Ecto neural progenitor cell (in vitro differentiated cells): ENCODE measurements at places on chromosomes 2 and 18.
A peak's percentile ranks its signal among the peaks of the same experiment; 100 is the strongest.

DNA sequence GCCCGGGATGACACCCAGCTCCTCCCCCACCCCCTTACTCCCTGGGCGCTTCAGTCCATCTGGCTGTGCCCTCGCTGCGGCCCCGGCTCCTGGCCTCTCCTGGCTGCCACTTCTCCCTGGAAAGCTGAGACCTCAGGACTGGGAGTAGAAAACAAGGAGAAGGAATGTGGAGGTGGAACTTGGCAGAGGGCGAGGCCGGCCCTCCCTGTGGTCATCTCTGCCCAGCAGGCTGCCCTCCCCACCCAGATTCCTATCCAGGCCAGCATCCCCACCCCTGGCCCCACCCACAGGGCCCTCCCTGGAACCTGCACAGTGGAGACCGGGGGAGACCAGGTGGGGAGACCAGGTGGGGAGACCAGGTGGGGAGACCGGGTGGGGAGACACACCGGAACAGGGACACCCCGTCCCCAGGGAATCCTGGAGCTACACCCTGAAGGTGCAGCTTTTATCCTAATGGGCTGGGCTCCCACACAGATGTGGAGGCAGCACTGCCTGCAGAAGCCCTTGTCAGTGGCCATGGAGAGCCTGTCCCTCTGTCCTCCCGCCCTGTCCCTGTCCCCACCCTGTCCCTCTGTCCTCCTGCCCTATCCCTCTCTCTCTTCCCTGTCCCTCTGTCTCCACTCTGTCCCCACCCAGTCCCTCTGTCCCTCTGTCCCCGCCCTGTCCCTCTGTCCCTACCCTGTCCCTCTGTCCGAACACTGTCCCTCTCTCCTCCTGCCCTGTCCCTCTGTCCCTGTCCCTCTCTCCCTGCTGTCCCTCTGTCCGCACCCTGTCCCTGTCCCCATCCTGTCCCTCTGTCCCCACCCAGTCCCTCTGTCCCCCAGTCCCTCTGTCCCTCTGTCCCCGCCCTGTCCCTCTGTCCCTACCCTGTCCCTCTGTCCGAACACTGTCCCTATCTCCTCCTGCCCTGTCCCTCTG lies 157.1 kb downstream of the PXDN start:
- no peak for DNase-seq

GRCh38 chr2:112166806-112167499 lies 28.8 kb downstream of the FBLN7 start:
- no peak for DNase-seq

DNA sequence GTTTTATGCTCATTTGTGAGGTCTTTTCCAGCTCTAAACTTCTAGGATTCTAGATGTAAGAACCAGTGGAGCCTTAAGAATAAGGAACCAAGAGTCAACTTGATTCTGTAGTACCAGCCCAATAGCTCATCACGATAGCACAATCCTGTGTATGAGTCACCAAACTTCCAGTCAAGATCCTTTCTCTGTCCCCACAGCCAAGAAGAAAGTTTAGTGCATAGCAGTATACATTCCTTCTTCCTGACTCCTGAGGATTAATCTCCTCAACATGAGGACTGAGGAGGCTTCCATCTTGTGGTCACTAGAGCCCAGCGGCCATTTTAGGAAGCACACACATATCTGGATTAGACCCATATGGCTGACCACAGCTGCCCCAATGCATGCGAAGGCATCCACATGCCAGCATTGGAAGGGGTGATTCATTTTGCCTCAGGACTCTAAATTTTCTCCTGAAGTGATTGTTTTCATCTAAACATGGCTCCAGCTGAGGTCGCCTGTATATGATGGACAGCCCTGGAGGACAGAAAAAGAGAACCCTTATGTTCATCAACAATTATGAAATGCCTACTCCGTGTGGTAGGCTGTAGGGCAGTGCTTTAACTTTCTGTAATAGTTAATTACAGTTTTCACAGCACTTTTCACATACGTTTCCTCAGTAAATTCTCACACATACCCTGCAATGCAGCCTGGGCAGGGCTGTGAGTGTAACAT lies 53.5 kb downstream of the RASGRP3 start:
- DNase-seq = no peak

DNA sequence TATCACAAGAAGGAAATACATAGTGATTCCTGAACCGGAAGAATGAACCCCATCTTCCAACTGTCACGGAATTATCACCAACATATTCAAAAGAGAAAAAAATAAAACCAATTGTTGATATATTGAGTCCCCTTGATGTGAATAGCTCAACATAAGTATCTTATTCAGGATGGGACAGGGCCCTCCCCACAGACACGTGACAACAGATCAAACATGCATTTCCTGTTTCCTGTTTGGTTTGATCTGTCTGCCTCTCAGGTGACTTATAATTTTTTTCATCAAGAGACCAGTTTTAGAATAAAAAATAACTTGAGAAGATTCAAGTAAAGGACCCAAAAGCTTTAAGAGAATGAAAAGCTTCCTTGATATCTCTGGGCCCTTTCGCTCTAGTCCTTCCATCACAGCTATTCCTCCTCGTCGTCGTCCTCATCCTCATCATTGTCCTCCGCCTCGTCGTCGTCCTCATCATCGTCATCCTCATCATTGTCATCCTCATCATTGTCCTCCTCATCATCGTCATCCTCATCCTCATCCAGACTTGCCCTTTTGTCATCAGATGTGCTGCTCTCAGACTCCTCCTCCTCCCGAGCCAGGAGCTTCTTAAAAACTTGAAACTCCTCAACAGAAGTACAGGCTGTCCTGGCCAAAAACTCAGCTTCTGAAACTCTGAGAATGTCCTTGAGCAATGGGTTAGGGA lies 6.3 kb downstream of the MTERF4 start:
- no peak for DNase-seq

GRCh38 chr2:26430826-26431225 lies 29.1 kb downstream of the DRC1 start:
- DNase-seq = no peak

GRCh38 chr2:173048522-173048896 lies 27.1 kb upstream of the MAP3K20 start:
- DNase-seq = no peak

GRCh38 chr18:66495844-66496243 lies 108.0 kb downstream of the CDH19 start:
- DNase-seq = peak; percentile 78

DNA sequence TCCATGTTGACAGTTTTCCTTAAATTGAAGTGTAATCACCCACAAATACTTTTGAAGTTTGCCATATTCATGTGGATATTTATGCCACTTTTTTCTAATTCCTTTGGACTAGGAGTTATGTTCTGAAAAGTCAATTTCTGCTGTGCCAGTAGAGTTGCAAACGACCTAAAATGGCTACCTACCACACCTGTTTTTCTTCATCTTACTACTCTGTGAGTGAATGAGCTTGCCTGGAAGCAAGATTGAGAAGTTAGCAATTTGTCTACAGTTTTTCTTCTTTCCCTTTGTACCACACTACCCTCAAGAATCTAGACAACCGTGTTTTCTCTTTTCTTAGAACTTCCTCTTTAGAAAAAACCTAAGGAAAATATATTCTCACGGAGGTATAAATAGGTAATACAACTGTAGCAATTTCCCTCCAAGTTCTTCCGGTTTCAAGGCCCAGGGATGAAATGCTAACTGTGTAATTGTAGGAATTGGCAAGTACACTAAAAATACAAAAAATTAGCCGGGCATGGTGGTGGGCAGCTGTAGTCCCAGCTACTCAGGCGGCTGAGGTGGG lies 7.3 kb upstream of the SLC39A10 start:
- DNase-seq = no peak

- no peak for DNase-seq
Observed at GRCh38 chr2:27581417-27582128, 1.3 kb upstream of the ZNF512 start.

DNA sequence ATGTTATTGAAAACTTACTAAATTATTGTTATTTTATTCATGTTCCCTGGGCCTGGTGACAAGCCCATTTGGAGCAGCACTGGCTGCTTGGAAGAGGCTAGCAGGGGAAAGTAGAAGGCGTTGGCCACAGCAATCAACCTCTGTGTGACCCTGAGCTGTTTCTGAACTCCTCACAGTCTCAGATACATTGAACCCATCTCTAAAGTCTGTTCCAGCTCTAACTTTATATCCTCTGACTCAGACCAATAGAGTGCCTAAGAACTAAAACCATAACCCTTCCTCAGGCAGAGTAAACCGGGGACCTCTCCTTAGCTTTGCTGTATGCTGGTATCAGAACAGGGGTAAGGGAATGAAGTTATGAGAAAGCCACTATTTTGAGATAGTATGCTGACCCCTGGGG lies 96.4 kb upstream of the NOL4 start:
- no peak for DNase-seq

DNA sequence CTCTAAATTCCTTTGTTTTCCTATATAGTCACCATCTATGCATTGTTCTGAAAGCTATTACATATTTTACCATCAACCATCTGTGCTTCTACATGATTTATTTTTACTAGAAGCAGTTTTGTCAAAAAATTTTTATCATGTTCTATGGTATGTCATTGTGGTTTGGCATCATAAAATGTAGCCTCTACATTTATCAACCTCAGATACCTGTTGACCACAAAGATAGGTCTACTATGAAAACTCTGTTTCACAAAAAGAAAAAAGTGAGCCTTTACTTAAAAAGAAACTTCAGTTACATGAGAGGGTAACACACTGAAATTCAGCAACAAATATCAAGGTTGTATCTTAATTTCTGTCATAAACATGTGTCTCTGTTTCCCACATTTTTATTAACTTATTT lies 3.7 kb downstream of the BCL2 start:
- DNase-seq = no peak

DNA sequence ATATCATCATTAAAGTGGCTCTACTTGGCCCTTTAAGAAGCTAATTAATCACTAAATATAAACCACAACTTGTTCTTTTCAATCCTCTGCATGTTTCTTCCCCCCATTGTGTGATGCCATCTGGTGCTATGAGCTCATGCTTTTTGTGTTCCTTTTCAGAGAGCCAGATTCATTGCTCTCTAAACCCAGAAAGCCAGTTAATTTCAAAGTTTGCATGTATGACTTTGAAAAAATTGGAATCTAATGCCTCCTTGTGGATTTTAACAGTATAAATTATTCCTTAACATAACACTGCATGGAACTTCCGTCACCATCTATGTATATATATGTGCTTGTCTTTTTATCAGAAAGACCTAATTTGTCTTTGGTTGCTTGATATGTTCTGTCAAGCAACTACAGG lies 31.1 kb downstream of the TMEM178A start:
- DNase-seq = no peak

DNA sequence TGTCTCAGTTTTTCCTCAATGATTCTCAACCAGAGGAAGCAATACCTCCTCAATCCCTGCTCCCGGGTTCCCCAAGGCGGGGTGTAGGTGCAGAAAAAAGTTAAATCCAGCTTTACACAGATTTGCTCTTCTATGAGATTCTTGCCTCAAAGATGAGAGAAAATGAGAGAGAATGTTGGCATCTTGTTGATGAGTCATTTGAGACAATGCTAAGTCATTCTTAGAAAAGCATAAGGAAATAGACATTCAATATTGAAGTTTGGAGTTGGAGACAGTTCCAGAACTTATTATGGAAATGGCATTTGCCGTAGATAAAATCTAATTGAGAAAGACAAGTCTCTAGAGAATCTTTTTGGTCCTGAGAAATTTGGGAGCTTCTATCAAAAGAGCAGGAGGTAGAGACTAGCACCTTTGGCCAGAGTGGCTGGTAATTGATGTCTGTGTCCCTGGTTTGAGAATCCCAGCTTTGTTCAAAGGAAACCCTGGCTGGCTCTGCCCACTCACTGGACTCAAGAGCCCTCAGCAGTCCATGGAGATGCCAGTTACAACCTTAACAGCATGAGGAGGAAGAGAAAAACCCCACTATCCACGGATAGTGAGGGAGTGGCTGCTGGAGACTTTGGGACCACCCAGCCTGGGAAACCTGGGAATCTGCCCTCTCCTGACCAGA lies 181.2 kb downstream of the FAM124B start:
- DNase-seq = no peak

DNA sequence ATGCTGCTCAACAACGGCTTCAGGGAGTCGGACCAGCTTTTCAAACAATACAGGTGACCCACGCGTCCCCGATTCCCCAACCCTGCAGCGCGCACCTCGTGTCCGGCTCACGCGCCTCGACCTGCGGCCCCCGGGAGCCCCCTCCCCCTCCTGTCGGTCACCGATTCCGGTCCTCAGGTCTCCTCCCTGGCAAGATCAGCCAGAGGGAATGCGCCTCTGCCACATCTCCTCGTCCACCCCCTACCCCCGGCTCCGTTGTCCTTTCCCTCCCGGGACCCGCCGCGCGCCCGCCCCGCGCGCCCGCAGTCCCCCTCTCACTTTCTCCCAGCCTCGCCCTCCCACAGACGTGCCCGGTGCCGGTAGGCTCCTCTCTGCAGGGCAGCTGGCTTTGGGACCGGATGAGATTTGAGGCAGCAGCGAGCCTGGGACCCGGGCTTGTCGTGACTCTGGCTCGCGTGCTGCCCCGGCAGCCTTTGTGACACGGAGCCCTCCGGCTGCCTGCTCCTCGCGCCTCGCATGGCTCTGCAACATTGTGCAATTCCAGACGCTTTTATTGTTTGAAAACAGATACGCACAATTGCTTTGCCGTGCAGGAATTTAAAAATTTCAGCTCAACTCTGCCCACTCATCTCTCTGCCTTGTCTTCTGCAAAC lies 558 bp downstream of the TTC39C start:
- peak; percentile 72 for DNase-seq

DNA sequence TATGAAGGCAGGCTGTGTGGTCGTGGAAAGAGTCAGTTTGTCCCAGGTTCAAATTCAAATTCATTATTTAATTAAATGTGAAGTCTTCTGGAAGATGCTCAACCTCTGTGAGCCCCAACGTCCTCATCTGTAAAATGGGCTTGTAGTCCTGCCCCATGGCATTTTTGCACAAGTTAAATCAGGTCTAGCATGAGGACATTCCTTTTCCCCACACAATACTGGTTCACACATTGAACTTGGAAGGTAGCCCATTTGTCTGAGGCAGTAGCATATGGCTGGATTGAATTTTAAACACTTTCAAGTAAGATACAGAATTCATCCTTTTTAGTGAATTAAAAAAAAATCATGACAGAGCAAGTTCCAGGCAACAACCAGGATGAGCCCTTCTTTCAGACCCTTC lies 665.4 kb upstream of the HS6ST1 start:
- DNase-seq = no peak

DNA sequence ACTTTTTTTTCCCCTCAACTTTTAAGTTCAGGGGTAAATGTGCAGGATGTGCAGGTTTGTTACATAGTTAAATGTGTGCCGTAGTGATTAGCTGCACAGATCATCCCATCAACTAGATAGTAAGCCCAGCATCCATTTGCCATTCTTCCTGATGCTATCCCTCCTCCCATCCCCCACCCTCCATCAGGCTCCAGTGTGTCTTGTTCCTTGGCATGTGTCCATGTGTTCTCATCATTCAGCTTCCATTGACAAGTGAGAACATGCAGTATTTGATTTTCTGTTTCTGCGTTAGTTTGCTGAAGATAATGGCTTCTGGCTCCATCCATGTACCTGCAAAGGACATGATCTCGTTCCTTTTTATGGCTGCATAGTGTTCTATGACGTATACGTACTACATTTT lies 47.2 kb upstream of the STON1 start:
- DNase-seq = no peak

DNA sequence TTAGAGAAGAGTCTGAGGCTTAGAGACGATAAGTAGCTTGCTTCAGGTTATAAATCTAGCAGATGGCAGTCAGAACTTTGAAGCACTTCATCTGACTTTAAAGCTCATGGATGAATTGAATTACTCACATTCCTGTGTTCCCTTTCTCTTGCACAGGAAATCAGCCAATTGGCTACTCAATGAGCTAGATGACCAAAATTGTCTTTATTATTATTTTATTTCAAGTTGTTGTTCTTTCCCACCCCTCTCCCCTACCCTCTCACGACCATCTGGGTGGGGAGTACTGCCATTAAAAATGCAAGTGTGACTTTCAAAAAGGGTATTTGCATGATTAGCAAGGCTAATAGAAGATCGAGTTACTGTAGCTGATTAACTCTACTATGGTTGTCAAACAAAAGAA lies 491.1 kb downstream of the NR4A2 start:
- DNase-seq = no peak
